ENCODE measurements at places on chromosomes 12 and 14.

DNA sequence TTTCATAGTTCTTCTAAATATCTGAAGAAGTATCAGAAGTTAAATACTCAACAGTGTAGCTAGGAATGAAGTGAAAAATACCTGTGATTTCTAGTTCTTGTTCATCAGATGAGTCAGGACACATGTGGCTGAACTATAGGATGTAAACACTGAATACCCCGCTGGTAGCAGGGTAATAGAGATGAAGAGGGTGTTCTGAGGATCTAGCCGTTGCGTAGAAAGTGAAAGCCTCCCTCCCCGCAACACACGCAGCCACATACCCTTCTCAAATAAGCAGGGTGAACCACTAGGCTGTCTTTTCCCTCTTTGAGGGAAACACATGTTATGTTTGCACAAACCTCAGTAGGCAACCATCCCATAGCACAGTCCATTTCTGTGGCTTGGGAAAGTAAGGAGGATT, 16.4 kb upstream of the RNASE12 start:
- no peak for DNase-seq

DNA sequence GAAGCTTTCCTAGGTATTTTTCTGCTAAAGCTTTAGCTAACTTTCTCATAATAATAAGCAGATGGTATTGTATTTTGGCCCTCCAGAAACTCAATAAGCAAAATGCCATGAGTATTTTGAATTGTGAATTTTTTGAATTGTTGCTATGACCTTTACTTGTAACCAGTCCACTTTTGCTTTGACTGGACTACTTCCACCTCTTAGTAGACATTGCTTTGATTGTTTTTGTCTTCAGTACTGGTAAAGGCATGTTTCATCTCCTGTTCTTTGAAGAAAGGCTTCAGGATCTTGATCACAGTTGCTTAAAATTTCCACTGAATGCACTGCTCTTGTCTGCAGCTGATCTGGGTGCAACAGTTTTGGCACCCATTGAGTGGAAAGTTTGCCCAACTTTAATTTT, 102.3 kb downstream of the TRMT5 start:
- DNase-seq, result peak; percentile 38

DNA sequence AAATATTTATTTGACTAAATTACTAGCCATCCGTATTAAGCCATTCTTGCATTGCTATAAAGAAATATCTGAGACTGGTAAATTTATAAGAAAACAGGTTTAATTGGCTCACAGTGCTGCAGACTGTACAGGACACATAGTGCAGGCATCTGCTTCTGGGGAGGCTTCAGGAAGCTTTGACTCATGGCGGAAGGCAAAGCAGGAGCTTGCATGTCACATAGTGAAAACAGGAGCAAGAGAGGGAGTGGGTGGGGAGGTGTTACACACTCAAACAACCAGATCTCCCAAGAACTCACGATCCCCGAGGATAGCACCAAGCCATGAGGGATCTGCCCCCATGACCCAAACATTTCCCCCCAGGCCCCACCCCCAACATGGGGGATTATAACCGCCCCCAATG, 26.7 kb upstream of the RAB21 start:
- no peak for DNase-seq

DNA sequence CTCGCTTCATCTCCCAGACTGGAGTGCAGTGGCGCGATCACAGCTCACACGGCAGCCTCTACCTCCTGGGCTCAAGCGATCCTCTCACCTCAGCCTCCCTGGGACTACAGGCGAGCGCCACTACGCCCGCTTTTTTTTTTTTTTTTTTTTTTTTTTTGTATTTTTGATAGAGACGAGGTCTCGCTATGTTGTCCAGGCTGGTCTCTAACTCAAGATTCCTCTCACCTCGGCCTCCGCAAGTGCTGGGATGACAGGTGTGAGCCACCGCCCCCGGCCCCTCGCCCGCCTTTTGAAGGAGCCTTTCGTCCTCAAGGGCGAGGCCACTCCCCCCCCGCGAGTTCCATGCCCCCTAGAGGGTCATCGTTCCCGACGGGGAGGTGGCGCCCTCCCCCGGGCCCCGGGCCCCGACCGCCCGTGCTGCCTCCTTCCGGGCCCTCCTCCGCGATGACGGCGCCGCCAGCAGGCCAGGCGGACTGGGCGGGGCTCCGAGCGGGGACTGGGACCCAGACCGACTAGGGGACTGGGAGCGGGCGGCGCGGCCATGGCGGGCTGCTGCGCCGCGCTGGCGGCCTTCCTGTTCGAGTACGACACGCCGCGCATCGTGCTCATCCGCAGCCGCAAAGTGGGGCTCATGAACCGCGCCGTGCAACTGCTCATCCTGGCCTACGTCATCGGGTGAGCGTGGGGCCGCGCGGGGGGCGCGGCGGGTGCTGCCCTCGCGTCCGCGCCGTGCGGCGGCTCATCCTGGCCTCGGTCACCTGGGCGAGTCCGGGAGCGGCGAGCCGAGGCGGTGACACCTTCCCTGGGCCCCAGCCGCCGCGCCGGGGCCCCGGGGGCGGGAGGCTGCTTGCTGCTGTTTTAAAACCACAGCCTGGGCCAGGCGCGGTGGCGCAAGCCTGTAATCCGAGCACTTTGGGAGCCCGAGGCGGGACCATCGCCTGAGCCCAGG, at the start of gene P2RX4:
P2RX4 (plus strand) TSS at position 506 of the 949 bp plus-strand sequence; CDS start at position 542, 36 bp downstream.
- peak; percentile 83 for DNase-seq

DNA sequence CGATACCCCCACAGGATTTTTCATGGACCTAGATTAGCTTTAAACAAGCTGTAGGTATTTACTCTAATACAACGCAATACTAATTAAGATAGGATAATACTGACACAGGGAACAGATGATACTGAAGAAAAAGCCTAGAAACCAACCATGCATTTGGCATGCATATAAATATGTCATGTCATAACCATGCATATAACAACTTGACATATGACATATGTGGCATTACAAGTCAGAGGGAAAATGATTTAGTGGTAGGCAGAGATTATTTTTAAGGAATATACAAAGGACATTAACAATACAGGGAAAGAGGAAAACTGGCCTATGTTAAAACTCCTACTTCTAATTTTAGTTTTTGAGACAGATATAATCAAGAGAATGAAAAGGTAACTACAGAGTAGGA, 27.9 kb downstream of the CAPS2 start:
- no peak for DNase-seq

GRCh38 chr14:94779713-94780112, 9.8 kb upstream of the GSC start:
- DNase-seq, result no peak

GRCh38 chr12:2492236-2492635, 302.5 kb upstream of the FKBP4 start:
- no peak for DNase-seq

- no peak for DNase-seq
These were observed 996.5 kb downstream of the AACS start for GRCh38 chr12:126061777-126062176.

DNA sequence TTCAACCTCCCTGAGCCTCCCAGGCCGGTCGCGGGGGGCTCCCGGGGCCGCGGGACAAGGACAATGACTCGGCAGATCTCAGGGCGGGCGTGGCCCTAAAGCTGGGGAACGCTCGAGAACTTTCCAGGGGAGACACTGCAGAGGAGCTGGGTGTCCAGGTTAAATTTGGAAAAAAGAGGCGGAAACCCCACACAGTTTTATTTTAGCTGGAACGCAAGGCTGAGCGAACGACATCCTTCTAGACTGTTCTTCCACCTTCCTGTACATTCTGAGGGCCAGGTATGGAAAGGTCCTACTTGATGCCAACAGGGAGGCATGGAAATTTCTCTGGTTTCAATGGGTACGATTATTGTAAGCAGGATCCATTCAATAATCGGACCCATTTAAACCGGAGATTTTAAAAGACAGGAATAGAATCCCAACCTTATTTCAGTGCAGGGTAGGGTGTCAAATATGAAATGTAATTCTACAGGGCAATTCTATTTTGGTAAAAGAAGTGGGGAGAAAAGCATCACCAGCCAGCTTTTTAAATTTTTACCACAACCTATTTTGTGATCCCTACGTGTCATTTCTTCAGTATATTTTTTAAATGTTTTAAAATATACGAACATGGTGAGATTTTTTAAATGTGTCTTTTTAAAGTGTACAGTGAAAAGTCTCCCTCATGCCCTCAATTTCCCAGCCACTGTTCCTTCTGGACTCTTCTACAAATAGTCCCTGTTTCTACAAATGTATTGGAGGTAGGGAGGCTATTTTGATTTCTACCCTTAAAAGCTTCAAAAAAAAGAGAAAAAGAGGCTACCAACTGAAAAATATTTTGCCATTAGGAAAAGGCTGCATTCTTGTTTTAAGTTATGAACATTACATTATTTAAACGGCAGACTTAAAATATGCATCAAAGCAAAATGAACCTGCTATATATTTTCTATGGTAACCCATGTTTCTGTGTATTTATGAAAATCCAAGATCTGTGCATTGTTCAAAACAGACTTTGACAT, 1.1 kb upstream of the UBC start:
- peak; percentile 59 for DNase-seq

- no peak for DNase-seq
These were observed 55.9 kb downstream of the TSPAN11 start for GRCh38 chr12:30982413-30982812.

DNA sequence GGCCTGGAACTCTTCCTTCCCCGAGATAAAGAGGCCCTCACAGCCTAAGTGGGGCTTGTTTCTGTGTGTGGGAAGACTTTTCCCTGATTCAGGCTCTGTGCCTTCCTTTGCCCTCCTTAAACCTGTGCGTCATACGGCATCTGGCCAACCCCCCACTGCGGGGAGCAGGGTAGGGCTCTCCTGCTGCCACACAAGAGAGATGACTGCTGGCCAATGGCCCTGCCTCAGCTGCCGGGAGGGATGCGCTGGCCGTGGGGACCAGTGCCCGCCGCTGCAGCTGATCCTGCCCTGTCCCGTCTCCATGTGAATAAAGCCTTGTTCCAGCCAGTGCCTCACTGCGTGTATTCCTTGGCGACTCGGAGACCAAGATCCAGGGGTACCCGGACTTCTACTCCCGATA, 42.5 kb upstream of the BEGAIN start:
- DNase-seq, result no peak

GRCh38 chr12:119809023-119809422, 68.1 kb downstream of the CIT start:
- DNase-seq, result no peak

- no peak for DNase-seq
These were observed 11.4 kb upstream of the CALCOCO1 start for GRCh38 chr12:53738406-53739213.

DNA sequence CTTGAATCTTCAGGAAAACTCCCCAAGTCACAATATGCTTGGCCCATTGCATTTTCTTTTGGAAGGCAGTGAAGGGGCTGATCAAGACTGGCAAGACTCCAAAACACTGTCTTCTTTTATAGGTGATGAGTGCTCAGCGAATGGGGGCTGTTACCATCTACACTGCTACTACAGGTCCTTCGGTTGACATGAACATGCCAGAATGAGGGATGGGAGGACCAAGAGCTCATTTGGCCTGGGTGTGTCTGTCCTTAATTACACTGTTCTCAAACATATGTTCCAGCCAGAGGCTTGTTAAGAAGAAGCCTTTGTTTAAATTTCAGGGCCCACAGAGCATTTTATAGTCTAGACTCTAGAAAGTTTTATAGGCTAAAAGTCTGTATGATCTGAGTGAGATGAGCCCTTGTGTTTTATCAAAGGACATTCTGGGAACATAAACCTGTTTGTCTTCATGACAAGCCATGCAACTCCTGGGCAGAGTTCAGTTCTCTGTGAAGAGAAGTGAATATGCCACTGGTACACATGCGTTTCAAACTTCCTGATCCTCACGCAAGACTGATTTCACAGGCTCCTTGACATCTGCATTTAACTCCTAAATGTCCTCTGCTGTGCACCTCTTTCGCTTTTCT, 4.7 kb upstream of the FAM234B start:
- peak; percentile 32 for DNase-seq

DNA sequence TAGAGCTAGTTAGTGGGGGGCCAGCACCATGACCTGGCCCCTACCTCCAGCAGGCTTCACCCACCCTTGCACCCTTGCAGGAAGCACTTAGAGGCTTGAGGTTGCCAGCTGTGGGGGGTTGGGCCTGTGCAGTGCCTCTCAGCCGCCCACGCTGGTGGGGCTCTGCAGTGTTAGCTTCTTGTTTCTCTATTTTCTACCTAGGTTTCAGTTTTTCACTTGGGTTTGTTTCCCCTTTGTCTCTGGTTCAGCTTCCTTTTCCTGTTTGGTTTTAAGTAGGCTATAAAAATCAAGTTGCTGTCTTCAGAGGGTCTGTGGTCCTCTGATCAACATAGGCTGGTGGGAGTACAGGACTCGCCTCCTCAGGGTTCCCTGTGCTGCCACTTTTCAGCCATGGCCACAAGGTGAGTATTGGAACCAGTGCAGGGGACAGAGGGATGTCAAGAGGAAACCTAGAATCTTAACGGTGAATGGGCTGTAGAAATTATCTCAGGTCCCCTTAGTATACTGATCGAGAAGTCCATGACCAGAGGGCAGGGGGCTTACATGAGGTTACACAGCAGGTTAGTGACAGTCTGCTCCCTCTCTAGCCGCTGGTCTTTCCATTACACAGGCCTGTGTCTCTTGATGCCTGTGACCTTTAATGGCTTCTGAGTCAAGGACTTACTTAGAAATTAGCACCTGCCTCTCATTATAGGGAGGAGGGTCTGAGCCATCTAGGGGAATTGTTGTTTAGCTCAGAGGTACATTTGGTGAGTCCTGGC, at the start of gene EVL:
EVL (plus strand) TSS at position 312 of the 761 bp plus-strand sequence; CDS start at position 391, 79 bp downstream.
- DNase-seq, result no peak

- no peak for DNase-seq
These were observed 313.4 kb downstream of the BCL11B start for GRCh38 chr14:98958632-98959031.

GRCh38 chr12:53803703-53804102, 51.9 kb upstream of the CISTR start:
- DNase-seq, result no peak

DNA sequence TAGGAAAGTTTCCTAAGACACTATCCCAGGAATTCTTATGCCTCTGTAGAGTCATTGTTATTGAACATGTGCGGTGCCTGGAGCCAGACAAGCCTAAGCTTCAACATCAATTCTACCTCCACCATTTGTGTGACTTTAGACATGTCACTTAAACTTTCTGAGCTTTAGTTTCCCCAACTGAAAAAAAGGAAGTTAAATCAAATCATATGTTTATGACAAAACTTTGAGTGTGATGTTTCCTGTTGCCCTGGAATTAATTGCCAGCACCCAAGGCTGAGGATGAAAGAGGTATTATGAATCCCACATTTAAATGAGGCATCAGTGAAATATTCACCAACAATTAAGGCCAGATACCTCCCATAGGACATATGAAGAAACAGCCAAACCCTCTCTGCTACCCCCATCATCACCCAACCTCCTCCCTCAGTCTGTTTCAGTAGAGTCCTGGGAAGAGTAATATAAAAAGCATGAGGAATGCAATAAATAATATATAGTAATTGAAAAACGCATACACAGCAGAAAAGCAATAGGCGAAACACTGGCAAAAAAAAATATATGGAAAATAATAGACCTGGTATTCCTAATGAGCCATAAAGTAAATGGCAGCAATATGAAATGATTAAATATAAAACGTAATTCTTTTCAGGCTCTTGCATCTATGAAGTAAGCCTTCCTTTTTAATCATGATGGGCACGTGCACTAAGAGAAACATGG, 182.0 kb upstream of the DCN start:
- no peak for DNase-seq

Measured in fibroblast of villous mesenchyme (primary cell).